Endothelial cell of coronary artery (primary cell): ENCODE measurements at places on chromosomes 11 and 22. TPM values are rescaled to one million over a fixed set of nuclear protein-coding genes. Genes with fewer than 3 reads are reported as not detected.

The SYT12 gene
- 0.56 TPM in 1 of 2 replicates, not detected in the other for total RNA-seq

The LYVE1 gene
- 0.19 and 0.54 TPM in 2 replicates for total RNA-seq

The GPR83 gene
- total RNA-seq = 0.09 TPM in 1 of 2 replicates, not detected in the other

The DDI1 gene
- total RNA-seq = not detected in 2 replicates

The OR6T1 gene
- total RNA-seq = not detected in 2 replicates

The MIOX gene
- not detected in 2 replicates for total RNA-seq

The PDGFD gene
- total RNA-seq = 5.6 and 6.0 TPM in 2 replicates

The FADS2 gene
- 65.6 and 71.7 TPM in 2 replicates for total RNA-seq

The ESAM gene
- total RNA-seq = 70.7 and 78.8 TPM in 2 replicates

The CYTH4 gene
- 0.09 and 0.28 TPM in 2 replicates for total RNA-seq

The MUC15 gene
- not detected in 2 replicates for total RNA-seq

The KCNK7 gene
- 0.18 and 0.47 TPM in 2 replicates for total RNA-seq
